CD4-positive, alpha-beta T cell treated with Interleukin-6 at 100 ng/mL for 8 hours (primary cell): ENCODE measurements at places on chromosomes 16 and 17.

DNA sequence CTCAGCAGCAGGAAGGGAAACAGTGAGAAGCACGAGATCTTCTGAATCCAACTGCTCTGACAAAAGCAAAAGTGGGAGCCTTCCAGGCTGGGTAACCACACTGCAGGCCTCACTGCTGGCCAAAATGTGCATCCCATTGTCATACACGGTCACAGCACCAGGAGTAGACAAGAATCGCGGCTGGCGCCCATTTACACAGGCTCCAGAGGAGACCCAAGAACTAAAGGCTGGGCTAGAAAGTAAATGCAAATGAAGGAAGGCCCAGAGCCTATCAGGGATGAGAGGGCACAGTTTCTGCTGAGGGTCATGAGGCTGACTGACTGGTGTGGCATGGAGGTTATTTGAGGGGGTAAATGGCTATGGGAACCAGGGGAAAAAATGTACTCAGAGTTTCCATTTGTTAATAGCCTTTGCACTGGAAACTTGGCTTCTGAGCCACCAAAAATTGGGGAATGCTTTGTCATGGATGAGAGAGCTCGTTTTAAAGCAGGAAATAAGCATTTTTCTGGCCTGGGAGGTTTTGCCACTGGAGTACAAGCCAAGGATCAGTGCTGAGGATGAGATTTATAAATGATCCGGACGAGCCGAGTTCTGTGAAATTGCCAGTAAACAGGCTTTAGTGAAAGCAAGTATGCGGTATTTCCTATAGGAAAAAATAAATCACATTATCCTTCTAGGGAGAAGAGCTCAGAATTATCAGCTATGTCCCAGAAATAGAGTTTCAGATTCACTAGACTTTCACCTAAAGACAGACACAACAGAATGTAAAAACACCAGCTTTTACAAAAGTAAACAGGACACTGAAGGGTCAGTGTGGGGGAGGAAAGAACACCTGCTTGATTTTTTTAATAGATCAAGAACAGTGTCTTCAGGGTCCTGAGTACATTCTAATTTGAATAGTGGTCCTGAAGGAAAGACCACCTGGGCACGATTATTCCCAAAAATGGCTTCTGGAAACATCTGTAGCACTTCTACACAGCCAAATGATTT lies 66.9 kb upstream of the GSG1L start:
- no peak for DNase-seq

DNA sequence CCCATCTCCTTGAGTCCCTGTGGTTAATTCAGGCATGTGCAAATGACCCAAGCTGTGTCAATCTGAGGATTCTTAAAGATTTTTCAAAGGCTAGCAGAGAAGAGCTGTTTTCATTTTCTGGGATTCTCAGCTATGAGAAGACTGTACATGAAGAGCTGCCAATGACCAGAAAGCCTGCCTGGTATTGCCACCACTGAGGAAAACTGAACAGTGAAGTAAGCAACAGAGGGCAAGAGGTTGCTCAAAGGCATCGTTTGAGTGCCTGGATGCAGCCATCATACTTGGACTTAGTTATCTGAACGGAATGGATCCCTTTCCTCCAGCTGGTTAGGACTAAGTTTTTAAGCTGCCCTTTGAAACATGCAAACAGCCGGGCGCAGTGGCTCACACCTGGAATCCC lies 38.4 kb downstream of the FAM20A start:
- no peak for DNase-seq

DNA sequence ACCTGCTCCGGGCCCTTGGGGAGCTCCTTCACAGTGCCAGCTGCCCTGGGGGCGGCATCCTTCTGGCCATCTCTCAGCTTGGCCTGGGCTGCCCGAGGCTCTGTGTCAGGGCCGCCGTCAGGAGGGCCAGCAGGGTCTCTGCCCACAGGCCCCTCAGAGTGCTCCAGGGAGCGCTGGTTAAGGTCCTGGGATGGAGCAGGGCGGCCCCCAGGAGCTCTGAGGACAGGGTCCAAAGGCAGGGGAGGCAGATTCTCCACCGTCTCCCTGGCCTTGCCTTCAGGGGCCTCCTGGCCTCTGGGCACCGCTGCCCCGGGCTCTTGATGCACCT lies 7.2 kb downstream of the NDUFAF8 start:
- no peak for DNase-seq

- DNase-seq, result no peak
Observed at GRCh38 chr17:82020572-82021106, 2.0 kb downstream of the CENPX start.

- no peak for DNase-seq
Observed at GRCh38 chr17:1774390-1775176, 12.7 kb downstream of the SERPINF1 start.

- DNase-seq, result no peak
Observed at GRCh38 chr16:52090080-52090479, 456.9 kb downstream of the TOX3 start.

GRCh38 chr16:17392857-17393692 lies 77.7 kb downstream of the XYLT1 start:
- DNase-seq, result no peak

DNA sequence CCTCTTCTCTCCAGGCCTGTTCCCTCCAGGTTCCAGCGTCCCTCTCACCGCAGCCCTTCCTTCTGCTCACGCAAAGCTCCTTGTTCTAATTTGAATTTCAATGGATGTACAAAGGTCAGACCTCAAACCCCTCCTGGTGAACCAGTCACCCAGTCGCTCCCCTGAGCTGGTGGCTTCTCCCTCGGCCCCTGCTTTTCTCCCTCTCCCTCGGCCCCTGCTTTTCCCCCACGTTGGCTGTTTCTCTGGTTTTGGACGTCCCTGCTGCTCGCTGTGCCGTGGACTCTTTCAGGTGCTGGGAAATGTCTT lies 8.6 kb upstream of the MSLN start:
- no peak for DNase-seq

GRCh38 chr16:48235058-48235555 lies 9.0 kb upstream of the LONP2 start:
- DNase-seq, result no peak

DNA sequence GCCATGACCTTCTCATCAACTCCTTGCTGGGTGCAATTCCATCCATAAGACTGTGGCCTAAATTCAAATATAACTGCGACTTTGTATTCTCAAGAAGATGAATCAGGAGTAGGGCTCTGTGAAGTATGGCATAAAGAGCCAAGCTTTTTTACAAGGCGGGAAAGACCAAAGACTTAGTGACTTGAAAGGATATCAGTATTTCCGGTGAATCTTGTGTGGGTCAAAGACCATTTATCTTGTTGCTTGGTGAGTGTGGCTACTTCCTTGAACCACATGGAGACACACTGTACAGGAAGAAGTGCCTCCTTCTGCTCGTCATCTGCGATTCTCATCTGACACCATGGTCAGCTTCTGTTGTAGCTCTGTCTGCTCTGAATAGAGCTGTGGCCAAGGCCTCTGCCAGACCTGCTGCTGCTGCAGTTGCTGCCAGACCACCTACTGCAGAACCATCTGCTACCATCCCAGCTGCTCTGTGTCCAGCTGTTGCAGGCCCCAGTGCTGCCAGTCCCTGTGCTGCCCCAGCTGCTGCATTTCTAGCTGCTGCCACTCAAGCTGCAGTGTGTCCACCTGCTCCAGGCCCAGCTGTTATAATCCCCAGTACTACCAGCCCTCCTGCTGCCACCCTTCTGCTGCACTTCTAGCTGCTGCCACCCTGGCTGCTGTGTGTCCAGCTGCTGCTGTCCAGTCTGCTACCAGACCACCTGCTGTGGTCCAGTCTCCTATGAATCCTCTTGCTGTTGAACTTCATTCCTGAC lies 6.1 kb upstream of the KRTAP2-4 start:
- DNase-seq, result no peak

DNA sequence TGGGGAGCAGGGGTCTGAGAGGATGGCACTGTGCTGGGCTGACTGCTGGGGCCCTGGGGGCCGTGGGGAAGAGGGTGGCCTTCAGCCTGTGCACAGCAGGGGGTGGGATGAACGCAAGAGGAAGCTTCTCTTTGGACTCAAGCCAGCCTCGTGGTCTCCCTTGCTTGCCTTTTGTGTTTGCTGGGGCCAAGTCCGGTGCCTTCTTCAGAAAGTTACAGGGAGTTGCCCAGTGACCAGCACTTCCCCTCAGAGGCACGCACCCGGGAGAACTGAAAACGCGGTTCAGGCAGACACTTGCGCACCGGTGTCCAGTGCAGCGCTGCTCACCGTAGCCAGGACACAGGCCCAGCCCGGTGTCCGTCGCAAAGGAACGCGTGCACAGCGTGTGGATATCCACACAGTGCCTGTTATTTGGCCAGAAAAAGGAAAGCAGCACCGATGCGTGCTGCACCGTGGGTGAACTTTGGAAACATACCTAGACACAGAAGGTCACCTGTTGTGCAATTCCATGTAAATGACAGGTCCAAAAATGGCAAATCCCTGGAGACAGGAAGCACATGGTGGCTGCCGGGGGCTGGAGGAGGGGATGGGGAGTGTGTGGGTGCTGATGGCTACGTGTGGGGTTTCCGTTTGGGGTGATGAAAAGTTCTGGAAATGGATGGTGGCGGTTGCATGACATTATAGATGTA lies 29.4 kb upstream of the NUDT16L1 start:
- no peak for DNase-seq

GRCh38 chr17:50152736-50153135 lies 2.3 kb upstream of the PPP1R9B start:
- DNase-seq, result no peak

DNA sequence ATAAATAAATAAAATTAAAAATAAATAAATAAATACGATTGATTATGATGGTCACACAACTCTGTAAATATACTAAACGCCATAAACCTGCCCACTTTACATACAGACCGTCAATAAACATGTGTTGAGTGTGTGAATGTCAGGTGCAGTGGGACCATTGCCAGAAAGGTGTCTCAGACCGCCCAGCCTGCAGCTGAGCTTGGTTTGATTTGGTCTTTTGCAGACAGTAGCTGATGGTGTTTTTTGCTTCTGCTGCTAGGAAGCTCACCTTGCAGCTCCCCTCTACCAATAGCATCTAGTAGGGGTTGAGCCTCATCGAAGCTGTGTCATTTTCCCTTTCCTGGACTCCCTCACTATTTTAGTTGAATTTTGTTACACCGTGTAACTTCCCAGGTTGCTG lies 23.5 kb downstream of the UBALD1 start:
- DNase-seq, result no peak

- no peak for DNase-seq
Observed at GRCh38 chr17:57422574-57423164, 166.3 kb downstream of the MSI2 start.

DNA sequence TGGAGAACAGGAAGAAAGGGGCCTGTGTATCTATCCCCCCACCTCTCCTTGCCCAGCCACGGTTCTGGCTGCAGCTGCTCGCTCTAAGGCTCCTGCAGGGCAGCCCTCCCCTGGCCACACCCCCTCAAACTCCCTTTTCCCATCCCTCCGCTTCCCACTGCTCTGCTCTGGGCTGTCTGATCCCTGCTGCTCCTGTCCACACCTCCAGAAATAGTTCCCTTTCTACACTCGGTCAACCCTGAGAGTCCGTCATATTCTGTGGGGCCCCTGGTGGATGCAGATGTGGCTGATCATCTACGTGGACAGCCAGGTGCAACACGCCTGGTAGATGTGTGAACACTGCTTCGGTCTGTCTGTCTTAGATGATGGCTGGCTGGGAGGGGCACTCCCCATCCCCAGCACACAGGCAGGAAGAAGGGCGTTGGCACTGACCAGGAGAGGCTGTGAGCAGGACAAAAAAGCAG lies 19.3 kb upstream of the KRT19 start:
- no peak for DNase-seq

GRCh38 chr17:2406903-2407790 lies 6.3 kb upstream of the MNT start:
- no peak for DNase-seq
